ENCODE measurements at places on chromosomes 13 and 19. TPM values are rescaled to one million over a fixed set of nuclear protein-coding genes. Genes with fewer than 3 reads are reported as not detected.

CDC42EP5 gene
- total RNA-seq, result not detected

EEF1AKMT1 gene
- total RNA-seq, result 2.5 TPM

METTL21C gene
- not detected for total RNA-seq

PTGER1 gene
- total RNA-seq, result not detected

VSTM1 gene
- total RNA-seq, result not detected

- no peak overlapping the region for H3K27ac ChIP-seq
- no peak overlapping the region for H3K4me3 ChIP-seq
- DNase-seq, result no peak
- H3K36me3 ChIP-seq, result peaks cover 57% of the 10 kb centered on the region
- H3K4me1 ChIP-seq, result no peaks in the 10 kb centered on the region
- H3K27me3 ChIP-seq, result no peaks in the 10 kb centered on the region
Measured at GRCh38 chr13:111242585-111242984, 77.9 kb upstream of the TEX29 start.

DNA sequence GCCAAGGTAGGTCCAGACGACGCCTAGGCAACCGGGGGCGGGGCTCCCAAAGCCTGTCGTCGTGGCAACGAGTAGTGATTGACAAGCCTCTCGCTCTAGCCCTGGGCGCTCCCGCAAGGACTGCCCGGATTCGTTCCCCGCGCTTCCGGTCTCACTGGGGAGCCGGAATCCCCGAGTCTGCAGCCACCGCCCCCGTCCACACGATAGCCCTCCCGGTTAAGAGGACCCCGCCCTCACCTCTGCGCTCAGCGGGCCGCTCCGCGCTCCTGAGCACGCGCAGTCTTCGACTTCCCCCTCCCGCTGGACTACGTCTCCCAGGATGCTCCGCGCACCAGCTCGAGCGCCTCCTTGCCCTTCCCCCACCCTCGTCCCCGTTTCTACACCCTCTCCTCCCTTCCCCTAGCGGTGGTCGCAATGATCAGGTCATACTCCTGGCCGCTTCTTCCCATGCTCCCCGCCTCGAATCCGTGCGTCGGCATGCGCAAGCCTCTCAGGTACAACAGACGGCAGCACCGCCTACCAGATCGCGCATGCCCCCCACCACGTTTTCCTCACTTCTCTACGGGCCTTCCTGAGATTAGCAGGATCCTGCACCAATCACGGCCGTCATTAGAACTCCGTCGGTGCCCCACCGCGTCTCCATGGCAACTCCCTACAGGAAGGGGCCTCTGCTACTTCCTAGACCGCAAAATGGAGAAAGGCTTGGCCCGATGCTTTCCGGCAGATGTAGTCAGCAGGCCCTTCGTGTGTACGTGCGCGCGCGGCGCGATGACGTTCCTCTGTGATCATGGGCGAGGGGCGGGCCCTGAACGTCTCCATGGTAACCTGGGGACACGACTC lies at the start of gene MZF1:
Gene MZF1 (minus strand): TSS at position 518 of the 840 bp plus-strand sequence. CDS start 1,946 bp downstream, outside the sequence.
- peaks cover 49% of the 10 kb centered on the region for H3K4me1 ChIP-seq
- no peaks in the 10 kb centered on the region for H3K27me3 ChIP-seq
- DNase-seq, result peak; percentile 100
- peak within 1 kb of the TSS; percentile 100 for H3K27ac ChIP-seq
- peak within 1 kb of the TSS; percentile 84 for H3K4me3 ChIP-seq

- no peaks in the 10 kb centered on the region for H3K36me3 ChIP-seq
- no peak for DNase-seq
- H3K4me1 ChIP-seq, result no peaks in the 10 kb centered on the region
- no peaks in the 10 kb centered on the region for H3K27me3 ChIP-seq
- H3K27ac ChIP-seq, result no peak overlapping the region
Measured at GRCh38 chr13:33410619-33411018, 125.1 kb upstream of the STARD13 start.

DNA sequence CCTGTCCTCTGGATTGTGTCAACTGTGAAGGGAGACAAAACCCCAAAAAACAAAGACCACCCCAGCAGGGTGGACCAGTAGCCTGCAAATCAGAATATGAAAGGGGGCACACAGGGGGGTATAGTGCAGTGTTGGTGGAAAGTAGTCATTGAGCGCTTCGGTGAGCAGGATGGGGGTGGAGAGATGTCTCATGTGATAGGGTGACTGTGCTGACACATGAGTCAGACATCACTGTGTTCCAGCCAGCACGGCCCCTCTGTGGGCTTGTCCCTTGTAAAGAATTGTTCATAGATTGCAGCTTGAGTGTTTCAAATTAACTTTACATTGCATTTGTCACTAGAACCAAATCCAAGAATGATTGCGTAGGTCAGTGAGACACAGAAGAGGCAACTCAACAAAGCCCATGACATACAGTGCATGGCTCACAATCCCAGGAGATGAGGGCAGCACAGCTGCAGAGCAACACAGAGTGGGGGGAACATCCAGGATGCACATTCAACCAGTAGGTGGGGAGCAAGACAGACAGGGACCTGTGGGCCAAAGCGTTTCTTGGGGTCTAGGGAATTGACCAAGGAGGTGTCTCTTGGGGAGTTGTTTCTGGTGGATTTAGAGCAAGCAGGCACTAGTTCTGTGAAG lies 7.5 kb downstream of the ZNF440 start:
- no peak overlapping the region for H3K27ac ChIP-seq
- no peaks in the 10 kb centered on the region for H3K4me1 ChIP-seq
- no peak overlapping the region for H3K4me3 ChIP-seq
- peaks cover 11% of the 10 kb centered on the region for H3K36me3 ChIP-seq
- DNase-seq, result no peak

GRCh38 chr13:95788100-95788463 lies 111.1 kb downstream of the DNAJC3 start:
- no peaks in the 10 kb centered on the region for H3K27me3 ChIP-seq
- DNase-seq, result no peak
- H3K36me3 ChIP-seq, result peaks cover 62% of the 10 kb centered on the region
- no peaks in the 10 kb centered on the region for H3K4me1 ChIP-seq
- H3K4me3 ChIP-seq, result no peak overlapping the region

GRCh38 chr19:27822336-27822735 lies 1390.6 kb downstream of the UQCRFS1 start:
- H3K36me3 ChIP-seq, result no peaks in the 10 kb centered on the region
- no peak for DNase-seq
- H3K4me3 ChIP-seq, result no peak overlapping the region
- H3K27ac ChIP-seq, result no peak overlapping the region
- H3K4me1 ChIP-seq, result no peaks in the 10 kb centered on the region
- H3K27me3 ChIP-seq, result no peaks in the 10 kb centered on the region
